ENCODE measurements at places on chromosomes 1 and 21.

GRCh38 chr1:31315902-31316301, 19.1 kb downstream of the ZCCHC17 start:
- no peak overlapping the region for H3K27ac ChIP-seq
- H3K27me3 ChIP-seq, result no peaks in the 10 kb centered on the region
- H3K4me1 ChIP-seq, result no peaks in the 10 kb centered on the region

GRCh38 chr1:106584676-106585075, 471.8 kb upstream of the PRMT6 start:
- H3K4me3 ChIP-seq, result no peak overlapping the region
- no peaks in the 10 kb centered on the region for H3K4me1 ChIP-seq
- no peak for DNase-seq
- 0 out of 3 replicates have a peak, but pooled peaks cover 2% of the 10 kb centered on the region for H3K36me3 ChIP-seq

DNA sequence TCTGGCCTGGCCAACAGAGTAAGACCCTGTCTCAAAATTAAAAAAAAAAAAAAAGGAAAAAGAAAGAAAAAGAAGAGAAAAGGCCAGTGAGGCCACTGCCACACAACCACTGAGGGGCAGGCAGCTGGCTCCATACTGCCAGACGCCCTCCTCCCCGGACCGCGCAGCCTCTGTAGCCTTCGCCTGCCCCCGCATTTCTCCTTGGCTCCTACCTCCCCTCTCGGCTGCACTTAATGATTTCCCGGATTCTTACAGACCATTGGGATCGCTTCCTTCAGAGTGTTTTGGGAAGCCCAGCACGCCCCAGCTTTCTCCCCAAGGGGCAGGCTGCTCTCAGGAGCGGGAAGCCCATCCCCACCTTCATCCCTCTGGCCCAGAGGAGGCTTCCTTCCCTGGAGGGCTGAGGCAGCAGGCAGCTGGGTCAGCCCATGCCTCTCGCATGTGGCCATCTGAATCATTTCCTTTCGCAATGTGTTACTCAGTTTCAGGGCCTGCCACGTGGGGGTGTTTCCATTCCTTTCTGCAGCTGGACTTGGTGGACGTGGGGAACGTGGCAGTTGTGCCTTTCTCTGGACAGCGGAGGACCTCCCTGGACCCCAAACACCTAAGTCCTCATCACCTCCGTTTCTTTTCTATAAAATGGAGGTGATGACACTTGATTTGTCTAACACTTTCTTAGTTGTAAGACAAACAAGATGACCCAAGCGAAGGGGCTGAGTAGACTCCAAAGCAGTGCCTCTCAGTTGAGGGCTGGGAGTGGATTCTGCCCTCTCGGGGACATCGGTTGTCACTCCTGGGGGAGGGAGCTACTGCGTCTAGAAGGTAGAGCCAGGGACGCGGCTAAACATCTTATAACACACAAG, 2.3 kb downstream of the SLC2A5 start:
- H3K4me3 ChIP-seq, result no peak overlapping the region
- no peak overlapping the region for H3K27ac ChIP-seq
- H3K27me3 ChIP-seq, result no peaks in the 10 kb centered on the region
- H3K4me1 ChIP-seq, result no peaks in the 10 kb centered on the region
- no peaks in the 10 kb centered on the region for H3K36me3 ChIP-seq

GRCh38 chr1:211788626-211789025, 41.9 kb downstream of the LPGAT1 start:
- no peak overlapping the region for H3K4me3 ChIP-seq
- H3K27ac ChIP-seq, result no peak overlapping the region
- H3K36me3 ChIP-seq, result peaks cover 6% of the 10 kb centered on the region
- DNase-seq, result no peak
- H3K27me3 ChIP-seq, result no peaks in the 10 kb centered on the region

DNA sequence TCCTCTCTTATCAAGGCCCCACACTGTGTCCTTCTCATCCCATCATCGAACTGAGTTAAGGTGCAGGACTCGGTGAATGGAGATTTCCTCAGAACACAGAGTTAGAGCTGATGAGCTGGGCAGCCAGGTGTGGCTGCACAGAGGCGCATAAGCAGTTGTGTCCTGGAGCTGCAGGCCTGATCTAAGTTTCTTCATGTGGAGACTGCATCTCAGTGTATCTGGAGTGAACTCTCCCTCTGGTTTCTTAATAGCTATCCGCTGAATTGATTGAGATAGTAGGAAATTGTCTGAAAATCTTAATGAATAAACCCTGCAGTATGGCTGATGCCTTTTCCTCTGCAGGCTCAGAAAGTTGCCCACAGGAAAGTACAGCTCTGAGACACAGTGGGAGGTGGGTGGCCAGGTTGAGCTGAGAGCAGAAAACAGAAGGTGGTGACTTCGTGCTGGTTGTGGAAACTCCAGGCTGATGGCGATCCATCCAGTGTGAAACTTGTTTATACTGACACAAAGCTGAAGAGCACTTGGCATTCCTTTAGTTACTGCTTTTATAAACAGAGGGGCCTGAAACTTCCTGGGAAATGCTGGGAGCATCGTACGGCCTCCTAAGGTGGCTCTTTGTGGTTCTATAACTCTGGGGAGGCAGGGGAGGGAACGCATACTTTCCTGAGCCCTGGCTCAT, 67.4 kb upstream of the F3 start:
- H3K4me1 ChIP-seq, result peaks cover 2% of the 10 kb centered on the region
- no peak for DNase-seq
- H3K27me3 ChIP-seq, result no peaks in the 10 kb centered on the region

GRCh38 chr1:8351693-8352470, 34.0 kb downstream of the SLC45A1 start:
- no peaks in the 10 kb centered on the region for H3K27me3 ChIP-seq
- peak; percentile 83 for DNase-seq
- H3K4me1 ChIP-seq, result no peaks in the 10 kb centered on the region
- H3K27ac ChIP-seq, result no peak overlapping the region

DNA sequence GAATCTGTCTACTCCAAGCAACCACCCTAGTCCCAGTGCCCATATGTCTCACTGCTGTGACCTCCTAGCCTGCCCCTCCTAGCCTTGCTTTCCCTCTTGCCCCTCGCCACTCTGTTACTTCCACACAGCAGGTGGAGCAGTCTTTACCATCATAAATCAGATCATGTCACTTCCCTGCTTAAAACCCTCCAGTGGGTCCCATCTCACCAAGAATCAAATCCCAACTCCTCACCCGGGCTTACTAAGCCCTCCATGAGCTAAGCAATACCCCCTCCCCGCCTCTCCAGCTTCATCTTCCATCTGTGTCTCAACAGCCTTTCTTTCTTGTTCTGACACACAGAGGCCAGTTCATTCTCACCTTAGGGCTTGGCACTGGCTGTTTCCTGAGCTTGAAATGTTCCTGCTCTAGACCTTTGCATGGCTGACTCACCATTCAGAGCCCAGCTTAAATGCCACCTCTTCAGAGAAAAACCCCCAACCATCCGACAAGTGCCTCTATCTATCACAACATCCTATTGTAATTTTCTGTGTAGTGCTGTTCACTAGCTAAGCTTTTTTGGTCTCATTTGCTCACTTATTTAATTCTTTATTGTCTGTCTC, 22.3 kb downstream of the KNCN start:
- H3K27ac ChIP-seq, result no peak overlapping the region
- DNase-seq, result no peak
- peaks cover 6% of the 10 kb centered on the region for H3K4me1 ChIP-seq
- H3K4me3 ChIP-seq, result peak overlapping the region; percentile 11
- H3K27me3 ChIP-seq, result peaks cover 30% of the 10 kb centered on the region
- H3K36me3 ChIP-seq, result no peaks in the 10 kb centered on the region

- no peak for DNase-seq
- no peaks in the 10 kb centered on the region for H3K27me3 ChIP-seq
- no peaks in the 10 kb centered on the region for H3K36me3 ChIP-seq
Observed at GRCh38 chr1:232019026-232019340, 392.4 kb downstream of the DISC1 start.

DNA sequence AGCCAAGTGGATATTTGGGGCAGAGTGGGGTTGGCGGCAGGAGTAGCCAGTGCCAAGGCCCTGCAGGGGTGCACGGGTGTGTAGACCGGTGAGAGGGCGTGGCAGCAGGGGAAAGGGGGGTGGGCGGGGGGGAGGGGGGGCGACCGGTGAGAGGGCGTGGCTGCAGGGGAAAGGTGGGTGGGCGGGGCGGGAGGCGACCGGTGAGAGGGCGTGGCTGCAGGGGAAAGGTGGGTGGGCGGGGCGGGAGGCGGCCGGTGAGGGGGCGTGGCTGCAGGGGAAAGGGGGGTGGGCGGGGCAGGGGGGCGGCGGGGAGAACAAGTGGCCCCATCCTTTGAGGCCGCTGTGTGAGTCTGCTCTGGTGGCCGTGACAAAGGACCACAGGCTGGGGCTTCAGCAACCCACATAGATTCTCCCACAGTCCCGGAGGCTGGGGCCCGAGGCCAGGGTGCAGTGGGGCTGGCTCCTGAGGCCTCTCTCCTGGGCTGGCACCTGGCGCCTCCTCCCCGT, 25.8 kb downstream of the RRP1 start:
- no peaks in the 10 kb centered on the region for H3K27me3 ChIP-seq
- peak; percentile 74 for DNase-seq
- H3K27ac ChIP-seq, result no peak overlapping the region

DNA sequence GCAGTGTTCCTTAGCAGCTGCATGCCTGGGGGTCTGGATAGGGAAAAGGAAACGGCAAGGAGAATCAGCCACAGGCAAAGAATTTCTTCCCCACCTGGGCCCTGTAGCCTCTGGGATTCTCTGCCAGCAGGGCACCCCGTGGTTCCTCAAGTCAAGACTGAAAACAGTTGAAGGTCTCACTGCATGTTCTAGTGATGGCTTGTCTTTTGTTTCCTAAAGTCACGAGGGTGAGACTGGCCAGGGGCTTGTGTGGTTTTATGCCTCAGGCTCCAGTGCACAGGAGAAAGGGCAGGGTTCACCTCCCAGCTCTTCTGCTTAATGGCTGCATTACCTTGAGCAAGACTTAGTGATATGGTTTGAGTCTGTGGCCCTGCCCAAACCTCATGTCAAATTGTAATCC, 53.2 kb upstream of the B3GALT5 start:
- peak overlapping the region; percentile 13 for H3K4me3 ChIP-seq
- DNase-seq, result no peak
- H3K27ac ChIP-seq, result no peak overlapping the region
- no peaks in the 10 kb centered on the region for H3K27me3 ChIP-seq
- peaks cover 5% of the 10 kb centered on the region for H3K4me1 ChIP-seq

DNA sequence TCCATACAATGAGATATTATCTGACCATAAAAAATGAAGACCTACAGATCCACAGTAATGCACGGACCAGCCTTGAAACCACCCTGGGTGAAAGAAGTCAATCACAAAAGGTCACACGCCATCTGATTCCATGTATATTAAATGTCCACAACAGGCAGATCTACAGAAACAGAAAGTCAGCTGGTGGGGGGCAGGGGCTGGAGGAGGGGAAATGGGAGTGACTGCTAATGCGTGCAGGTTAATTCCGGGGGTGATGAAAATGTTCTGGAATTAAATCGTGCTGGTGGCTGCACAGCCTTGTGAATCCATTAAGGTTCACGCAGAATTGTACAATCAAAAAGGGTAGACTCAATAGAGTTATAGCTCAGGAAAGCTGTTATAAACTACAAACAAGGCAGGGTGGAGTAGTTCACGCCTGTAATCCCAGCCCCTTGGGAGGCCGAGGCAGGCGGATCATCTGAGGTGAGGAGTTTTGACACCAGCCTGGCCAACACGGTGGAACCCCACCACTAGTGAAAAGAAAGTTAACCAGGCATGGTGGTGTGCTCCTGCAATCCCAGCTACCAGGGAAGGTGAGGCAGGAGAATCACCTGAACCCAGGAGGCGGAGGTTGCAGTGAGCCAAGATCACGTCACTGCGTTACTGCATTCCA, 32.3 kb downstream of the ACOT7 start:
- peaks cover 11% of the 10 kb centered on the region for H3K36me3 ChIP-seq
- no peak for DNase-seq
- no peak overlapping the region for H3K4me3 ChIP-seq
- H3K27ac ChIP-seq, result no peak overlapping the region

Data from H9 (cell line).